C1 segment of cervical spinal cord (tissue), 14 donors: ENCODE measurements at places on chromosomes 4 and X.

- no peak for DNase-seq
Observed at GRCh38 chrX:153366878-153367538, 33.1 kb downstream of the ZNF275 start.

DNA sequence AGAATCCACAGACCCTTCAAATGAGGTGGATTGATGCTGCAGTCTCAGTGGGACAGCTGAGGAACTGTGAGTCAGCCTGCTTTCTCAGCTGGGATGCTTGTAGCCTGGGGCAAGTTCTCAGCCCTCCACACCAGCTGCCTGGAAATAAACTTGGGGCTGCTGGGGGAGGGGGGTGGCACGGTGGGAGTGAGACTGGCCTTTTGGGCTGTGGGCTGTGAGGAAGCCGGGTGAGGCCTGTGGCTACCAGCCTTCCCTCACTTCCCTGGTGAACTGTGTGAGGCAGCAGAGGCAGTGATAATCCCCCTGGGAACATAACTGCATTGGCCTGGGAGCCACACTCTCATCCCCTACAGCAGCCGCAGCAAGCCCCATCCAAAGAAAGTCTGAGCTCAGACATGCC is 114.5 kb upstream of the GUCY1A1 start:
- DNase-seq: no peak

DNA sequence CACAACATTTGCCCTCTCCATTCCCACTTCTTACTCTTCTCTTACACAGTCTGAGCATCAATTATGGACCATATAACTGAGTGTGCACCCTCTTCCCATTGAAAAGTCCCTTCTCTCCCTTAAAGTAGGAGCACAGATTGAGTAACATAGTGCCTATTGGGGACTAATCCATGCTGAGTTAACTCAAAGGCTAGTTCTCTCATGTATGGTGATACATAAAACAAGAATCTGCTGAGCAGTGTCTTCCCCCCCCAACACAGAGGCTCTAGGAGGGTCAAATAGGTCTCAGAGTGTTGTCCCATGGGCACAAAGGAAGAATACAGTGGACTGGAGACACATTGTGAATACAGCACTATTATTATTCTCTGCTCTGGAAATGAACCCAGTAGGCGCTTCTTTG is 274.6 kb upstream of the BOD1L1 start:
- no peak for DNase-seq

GRCh38 chr4:85607624-85608023 is 132.7 kb downstream of the ARHGAP24 start:
- no peak for DNase-seq

DNA sequence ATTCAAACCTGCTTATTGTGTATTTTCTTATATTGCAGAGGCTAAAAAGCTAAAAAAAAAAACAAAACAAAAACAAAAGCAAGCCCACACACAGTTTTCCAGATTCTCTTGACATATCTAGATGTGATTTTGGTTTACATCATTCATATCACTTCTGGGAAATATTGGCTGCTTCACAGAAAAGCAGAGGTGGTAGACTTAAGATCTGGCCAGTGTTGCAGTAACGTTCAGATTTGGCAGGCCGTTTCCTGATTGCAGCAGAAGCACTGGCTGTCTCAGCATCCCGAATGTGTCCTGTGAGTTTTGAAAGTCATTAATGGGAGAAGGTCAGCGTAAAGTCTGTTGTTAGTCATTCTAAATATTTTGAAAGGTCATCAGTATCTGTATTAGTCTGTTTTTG is 2062.0 kb downstream of the ARAP2 start:
- no peak for DNase-seq

GRCh38 chrX:125405339-125405738 is 85.7 kb downstream of the TEX13C start:
- DNase-seq: no peak

DNA sequence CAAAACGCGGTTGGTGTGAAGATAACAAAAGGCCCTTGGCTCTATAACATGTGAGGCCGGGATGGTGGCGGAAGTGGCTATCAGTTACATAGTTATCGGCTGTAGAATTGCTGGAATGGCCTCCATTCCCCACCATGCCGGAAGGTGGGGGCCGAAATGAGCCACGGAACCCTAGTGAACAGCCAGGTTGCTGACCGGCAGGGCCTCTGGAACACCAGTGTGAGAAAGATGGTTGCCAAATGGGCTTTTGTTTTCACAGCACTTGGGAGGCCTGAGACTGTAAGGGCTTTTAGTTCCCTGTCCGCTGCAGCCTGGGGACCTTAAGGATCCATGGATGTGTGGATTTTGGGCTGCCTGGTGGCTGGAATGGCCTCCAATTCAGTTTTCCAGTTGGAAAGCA is 23.3 kb upstream of the ARX start:
- no peak for DNase-seq

GRCh38 chrX:4909348-4909747 is 1195.9 kb upstream of the PRKX start:
- DNase-seq: no peak

- no peak for DNase-seq
Observed at GRCh38 chr4:185286571-185286970, 77.2 kb downstream of the SNX25 start.

GRCh38 chrX:110588164-110588563 is 207.5 kb downstream of the CHRDL1 start:
- no peak for DNase-seq

- DNase-seq: no peak
Observed at GRCh38 chrX:1535241-1536041, 1.5 kb downstream of the P2RY8 start.

- DNase-seq: no peak
Observed at GRCh38 chr4:38582445-38582844, 81.6 kb upstream of the KLF3 start.

DNA sequence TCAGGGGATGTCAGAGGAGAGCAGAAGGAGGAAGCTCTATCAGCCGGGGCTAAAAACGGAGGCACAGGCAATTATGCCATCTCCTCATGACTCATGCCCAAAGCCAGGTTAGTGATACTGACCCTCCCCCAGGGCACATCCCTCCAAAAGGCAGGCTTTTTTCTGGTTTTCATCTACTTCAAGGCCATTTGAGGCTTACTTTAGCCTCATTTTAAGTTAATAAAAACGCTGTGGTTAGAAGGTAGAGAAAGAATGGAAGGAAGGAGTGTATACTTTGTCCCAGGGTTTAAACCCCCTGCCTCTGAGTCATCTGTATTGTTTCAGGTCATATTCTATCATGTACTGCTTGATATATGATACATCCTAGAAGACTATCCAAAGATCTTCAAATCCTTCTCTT is 89.7 kb upstream of the NDP start:
- DNase-seq: no peak

DNA sequence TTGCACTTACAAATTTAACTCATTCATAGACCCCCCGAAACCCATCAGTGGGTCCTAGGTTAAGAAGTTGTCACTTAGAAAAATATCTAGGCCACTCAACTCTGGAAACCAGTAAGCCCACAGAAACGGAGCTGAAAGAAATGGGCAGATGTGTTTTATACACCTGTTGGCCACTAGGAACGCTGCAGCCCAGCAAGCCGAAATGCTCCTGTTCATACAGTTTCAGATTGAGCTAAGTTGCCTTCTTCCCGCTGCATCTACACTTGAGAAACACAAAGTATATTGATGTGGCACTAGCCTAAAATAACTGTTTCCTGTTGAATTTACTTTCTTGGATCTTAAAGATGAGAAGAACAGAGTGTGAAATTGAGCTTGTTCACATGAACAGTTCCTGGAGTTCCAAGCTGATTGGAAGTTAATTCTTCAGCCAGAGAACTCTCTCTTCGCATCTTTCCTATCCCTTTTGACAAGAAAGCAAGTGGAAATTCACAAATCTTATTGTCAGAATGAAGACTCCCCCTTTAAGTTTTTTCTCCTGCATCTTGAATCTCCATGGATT is 174.1 kb downstream of the RBMX2 start:
- peak; percentile 1 for DNase-seq

DNA sequence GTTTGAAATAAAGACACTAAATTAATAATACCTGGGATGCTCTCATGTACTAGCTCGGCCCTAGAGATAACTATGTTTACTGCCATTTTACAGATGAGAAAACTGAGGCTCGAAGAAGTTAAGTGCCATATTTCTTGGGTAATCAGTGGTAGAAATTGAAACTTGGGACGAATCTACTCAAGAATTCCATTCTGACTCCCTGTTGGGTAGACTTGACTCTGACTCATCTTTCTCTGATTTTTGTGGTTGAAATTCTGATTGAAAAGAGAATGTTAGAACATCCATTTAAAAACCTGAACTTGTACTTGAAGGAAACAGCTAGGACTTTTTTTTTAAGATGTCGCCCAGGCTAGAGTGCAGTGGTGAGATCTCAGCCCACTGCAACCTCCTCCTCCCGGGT is 50.1 kb upstream of the NSUN7 start:
- no peak for DNase-seq
